ENCODE measurements at places on chromosomes 7 and 10.

DNA sequence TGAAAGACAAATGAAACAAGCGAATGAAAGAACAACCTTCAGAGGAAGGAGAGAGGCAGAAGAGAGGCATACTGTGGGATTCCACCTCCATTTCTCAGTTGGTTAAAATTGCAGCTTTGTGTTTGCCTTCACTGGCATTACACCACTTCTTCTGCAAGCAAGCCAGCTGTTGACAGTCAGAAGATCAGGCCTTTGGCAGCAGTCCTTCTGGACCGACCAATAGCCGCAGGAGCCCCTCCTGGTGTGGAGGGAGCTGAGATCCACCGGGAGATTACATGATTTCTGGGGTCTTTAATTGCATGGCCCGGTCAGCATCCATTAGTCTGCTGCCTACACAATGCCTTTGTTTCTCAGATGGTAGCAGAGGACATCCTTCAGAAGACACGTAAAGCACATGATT lies 206.7 kb downstream of the ADAM12 start:
- no peak for DNase-seq

GRCh38 chr10:46541735-46542566 lies 14.5 kb downstream of the GPRIN2 start:
- DNase-seq: no peak

GRCh38 chr7:12481722-12482121 lies 78.1 kb upstream of the VWDE start:
- DNase-seq: no peak

- DNase-seq: no peak
These were observed 65.0 kb downstream of the VSTM4 start for GRCh38 chr10:49050366-49050765.

GRCh38 chr7:111931958-111932357 lies 274.2 kb downstream of the DOCK4 start:
- no peak for DNase-seq

GRCh38 chr7:1666317-1666822 lies 3.7 kb upstream of the ELFN1 start:
- DNase-seq: no peak

DNA sequence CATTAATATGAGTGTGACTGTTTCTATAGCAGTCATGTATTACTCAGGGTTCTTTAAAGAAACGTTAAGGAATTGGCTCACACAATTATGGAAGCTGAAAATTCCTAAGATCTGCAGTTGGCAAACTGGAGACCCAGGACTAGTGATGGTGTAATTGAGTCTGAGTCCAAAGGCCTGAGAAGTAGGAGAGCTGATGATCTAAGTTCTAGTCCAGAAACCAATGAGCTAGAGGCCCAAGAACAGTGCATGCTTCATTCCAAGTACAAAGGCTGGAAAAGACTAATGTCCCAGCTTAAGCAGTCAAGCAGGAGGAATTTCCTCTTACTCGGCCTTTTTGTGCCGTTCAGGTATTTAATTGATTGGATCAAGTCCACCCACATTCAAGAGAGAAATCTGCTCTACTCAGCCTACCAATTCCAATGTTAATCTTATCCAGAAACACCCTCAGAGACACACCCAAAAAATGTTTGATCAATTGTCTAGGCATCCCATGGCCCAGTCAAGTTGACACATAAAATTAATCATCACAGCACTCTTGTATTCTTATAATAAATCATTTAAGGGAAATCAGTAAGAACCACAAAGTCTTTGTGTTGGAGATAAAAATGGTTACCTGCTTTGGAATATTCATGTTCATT lies 312.1 kb downstream of the PRKG1 start:
- no peak for DNase-seq

GRCh38 chr7:375321-375831 lies 85.4 kb downstream of the FOXL3 start:
- no peak for DNase-seq

- DNase-seq: no peak
These were observed 817 bp downstream of the MLLT10 start for GRCh38 chr10:21534604-21535493.

GRCh38 chr10:46556515-46557318 lies at the start of gene GPRIN2:
TSS of gene GPRIN2 (minus strand) at chr10:46556658. CDS start at chr10:46550736, 5,922 bp downstream.
- DNase-seq: no peak

DNA sequence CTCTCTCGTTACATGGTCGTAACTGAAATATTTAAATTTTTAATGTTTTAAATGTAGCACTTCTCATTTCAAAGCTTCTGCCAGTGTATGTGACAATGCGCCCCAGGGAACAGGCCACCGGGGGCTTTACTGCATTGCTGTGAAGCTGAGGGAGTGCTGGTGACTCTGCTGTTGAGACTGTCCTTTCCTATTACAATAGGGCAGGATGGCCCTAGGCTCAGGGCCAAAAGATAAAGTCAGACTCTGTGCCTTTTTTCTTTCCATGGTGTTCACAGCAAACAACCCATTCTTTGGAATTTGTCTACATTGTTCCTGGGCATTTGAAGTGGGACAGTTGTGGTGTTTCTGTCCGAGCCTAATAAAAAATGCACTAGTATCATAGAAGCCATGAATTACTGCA lies 107.3 kb downstream of the GALNT11 start:
- no peak for DNase-seq

- DNase-seq: no peak
These were observed 120.9 kb downstream of the TMEM168 start for GRCh38 chr7:112669306-112669705.

GRCh38 chr7:39890411-39890810 lies 59.6 kb upstream of the CDK13 start:
- no peak for DNase-seq

GRCh38 chr10:6781133-6781770 lies 201.2 kb upstream of the PRKCQ start:
- DNase-seq: no peak

DNA sequence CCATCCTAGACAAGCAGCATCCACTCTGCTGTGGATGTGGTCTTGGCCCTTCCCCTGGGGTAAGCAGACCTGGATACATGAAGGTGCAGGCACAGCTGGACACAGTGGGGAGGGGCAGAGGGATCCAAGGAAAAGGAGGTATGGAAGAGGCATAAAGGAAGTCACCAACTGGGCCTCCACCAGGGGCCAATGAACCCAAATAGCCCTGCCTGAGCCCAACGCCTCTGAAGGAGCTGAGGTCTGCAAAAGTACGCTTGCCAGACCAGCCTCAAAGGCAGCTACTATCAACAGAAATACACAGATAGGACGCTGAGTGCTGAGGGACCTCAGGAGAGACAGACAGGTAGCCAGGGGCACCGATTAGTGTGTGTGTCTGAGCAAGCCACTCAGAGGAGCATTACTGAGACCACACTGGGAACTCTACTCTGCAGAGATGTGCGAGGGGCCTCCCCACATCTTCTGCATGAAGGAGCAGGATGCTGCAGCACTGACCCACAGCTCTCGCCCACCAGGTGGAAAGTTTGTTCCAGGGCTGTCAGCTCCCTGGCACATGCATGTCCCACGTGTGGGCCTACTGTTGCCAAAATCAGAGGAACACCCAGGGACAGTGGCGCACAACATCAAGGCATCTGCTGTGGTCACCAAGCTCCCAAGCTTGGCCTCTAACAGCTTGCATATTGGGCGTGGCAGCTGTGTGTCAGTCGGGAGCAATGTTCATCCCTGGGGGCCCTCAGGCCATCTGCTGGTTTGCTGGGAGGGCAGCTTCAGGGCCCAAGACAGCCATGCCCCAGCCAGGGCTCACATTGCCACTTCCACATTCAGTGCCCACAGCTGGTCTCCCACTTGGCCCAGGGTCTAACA lies 40.0 kb downstream of the MKI67 start:
- no peak for DNase-seq
